ENCODE measurements at places on chromosomes 5 and 9.

- DNase-seq: no peak
Observed at GRCh38 chr9:69975681-69976080, 68.0 kb upstream of the MAMDC2 start.

DNA sequence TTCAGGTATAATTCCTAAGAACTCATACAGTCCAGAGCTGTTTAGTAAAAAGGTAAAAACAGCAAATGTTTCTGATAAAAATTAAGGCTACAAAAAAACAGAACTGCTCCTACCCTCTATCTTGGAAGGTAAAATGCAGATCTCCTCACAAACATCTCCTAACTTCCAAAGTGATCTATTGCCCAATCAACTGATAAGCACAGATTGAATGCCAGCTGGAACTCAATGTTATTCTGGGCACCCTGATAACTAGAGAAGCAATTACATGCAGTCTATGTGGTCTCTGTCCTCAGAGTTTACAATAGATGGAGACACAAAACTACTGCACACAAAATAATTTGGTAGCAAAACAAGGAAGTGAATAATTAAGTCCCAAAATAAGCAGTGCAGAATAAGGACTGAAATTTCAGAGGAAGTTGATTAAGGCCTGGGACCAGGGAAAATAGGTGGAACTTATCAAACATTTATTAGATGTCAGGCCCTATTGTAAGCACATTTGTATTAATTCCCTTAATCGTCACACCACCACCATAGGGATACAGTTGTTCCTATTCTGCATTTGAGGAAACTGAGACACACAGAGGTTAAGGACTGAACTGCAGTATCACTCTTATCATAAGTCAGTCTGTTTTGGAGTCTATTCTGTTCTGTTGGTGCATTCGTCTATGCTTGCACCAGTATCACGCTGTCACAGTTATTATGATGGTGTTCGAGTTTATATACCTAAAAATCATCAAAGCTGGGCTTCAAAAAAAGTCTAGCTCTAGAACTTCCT is 102.2 kb upstream of the TARS1 start:
- no peak for DNase-seq

DNA sequence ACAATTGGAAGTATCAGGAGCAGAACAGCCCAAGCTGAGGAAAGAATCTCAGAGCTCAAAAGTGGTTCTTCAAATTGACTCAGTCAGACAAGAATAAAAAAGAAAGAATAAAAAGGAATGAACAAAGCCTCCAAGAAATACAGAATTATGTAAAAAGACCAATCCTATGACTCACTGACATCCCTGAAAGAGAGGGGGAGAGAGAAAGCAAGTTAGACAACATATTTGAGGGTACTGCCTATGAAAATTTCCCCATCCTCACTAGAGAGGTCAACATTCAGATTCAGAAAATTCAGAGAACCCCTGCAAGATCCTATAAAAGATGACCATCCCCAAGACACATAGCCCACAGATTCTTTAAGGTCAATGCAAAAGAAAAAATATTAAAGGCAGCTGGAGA is 173.2 kb downstream of the ALDH1A1 start:
- DNase-seq: no peak

DNA sequence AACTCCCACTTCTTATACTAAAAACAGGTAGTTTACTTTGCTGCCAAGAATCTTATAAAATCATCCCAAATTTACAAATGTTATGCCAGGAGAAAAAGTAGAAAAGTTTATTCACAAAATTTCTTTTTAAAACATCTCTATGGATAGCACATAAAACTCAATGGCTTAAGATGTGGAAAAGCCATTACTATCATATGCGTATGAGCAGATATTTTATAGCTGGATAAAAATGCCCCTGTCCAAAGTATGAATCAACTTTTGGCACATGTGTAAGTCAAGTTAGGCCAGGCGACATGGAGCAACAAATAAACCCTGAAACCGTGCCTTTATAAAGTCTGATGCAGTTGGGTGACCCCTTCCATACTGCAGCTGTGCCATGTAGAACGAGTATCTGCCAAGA is 38.6 kb upstream of the FBP1 start:
- DNase-seq: no peak

Measured in HuH-7.5 (cell line).